ENCODE measurements at places on chromosomes 4 and X.

DNA sequence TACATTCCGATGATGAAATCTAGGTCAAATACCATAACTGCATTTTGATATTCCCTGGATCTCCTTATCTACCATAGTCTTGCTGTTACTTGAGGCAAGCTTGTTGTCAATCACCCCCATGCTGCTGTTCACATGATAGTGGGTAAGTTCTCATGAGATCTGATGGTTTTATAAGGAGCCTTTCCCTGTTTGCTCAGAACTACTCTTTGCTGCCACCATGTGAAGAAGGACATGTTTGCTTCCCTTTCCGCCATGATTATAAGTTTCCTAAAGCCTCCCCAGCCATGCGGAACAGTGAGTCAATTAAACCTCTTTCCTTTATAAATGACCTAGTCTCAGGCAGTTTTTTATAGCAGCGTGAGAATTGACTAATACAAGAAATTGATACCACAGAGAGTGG is 432.0 kb downstream of the GLUD2 start:
- DNase-seq = no peak

- DNase-seq = no peak
These were observed 65.6 kb downstream of the MCF2 start for GRCh38 chrX:139642241-139642927.

DNA sequence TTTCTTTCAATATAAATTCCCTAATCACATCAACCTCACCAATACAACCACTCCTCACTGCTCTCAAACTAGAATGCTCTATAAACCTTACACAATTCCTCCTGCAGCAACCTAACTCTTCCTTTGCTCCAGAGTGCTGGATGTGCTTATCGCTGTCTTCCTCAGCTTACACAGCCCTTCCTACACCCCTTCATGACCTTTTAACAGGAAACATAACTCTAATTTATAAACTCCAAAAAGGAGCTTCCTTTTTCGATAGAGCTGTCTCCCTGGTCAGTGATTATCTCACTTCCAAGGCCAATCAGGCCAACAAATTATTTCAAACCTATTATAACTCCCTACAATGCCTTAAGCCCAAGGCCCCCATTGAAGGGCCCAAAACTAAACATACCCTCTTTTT is 78.8 kb downstream of the COQ2 start:
- DNase-seq = no peak

DNA sequence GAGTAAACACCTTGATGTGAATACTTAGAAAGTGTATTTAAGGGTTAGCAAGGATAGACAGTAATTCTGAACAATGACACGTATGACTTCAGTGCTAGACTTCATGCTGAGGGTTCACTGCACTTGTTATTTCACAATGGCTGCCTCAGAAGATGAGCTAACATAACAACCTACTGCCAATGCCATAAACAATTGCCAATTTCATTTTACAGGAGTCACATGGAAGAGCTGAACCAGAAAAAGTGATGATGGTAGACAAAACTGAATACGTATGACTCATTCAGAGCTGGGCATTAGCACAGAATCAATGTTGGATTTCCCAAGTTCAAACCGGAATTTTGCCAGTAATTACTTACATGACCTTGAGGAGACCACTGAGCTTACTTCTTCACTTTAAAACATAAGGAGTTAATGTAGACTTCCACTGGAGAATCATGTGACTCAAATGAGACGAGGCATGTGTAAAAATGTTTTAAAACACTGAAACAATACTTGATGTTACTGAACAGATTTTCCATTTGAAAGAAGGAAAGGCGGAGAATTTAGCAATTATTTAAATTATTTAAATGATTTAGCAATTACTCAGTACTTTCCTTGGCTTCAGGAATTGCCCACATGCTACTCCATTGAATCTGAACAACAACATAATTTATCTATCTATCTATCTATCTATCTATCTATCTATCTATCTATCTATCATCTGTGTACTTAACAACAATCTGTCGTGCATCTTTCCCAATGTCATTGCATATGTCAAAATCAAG is 868.5 kb upstream of the SLIT2 start:
- no peak for DNase-seq

GRCh38 chrX:38206036-38206435 is 14.6 kb downstream of the SRPX start:
- DNase-seq = no peak

GRCh38 chr4:165177725-165178666 is 29.4 kb upstream of the KLHL2 start:
- DNase-seq = no peak

DNA sequence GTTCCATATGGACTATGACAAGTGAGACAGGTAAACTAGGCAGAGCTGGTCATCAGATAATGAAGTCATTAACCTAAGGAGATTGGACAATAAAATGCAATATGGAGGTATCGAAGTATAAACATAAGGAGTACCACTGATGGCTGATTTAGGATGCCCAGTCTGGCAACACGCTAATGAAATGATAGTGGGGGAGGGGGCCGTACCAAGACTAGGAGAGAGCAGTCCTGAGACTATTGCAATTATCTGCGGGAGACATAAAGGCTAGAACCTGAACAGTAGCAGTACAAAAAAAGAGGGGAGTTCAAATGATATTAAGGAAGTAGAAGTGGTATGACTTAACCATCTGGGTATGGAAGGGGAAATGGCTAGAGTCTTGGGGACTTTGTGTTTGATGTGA is 2.3 kb downstream of the F9 start:
- no peak for DNase-seq

DNA sequence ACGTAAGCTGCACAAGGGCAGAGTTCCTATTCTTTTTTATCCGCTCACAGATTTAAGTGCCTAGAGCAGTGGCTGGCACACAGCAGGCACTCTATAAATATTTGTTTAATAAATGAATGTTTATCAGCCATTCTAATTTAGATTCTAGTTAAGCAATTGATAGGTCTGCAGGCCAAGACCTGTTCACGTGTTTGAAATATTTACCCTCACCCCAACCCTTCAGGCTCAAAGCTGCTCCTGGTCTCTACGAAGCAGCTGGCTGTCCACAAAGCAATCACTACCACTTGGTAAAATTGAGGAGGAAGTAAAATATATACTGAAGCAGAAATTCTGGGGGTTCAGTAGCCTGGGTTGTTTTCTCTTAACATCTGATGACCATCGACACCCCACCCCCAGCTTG is 158.1 kb downstream of the MGST2 start:
- no peak for DNase-seq

- DNase-seq = no peak
These were observed 804.5 kb downstream of the C4orf33 start for GRCh38 chr4:129900430-129900953.

GRCh38 chr4:55722132-55722531 is 86.0 kb upstream of the NMU start:
- no peak for DNase-seq

- DNase-seq = no peak
These were observed 615.4 kb upstream of the ZFP42 start for GRCh38 chr4:187380181-187380581.
